ENCODE measurements at places on chromosomes 11 and 22.

DNA sequence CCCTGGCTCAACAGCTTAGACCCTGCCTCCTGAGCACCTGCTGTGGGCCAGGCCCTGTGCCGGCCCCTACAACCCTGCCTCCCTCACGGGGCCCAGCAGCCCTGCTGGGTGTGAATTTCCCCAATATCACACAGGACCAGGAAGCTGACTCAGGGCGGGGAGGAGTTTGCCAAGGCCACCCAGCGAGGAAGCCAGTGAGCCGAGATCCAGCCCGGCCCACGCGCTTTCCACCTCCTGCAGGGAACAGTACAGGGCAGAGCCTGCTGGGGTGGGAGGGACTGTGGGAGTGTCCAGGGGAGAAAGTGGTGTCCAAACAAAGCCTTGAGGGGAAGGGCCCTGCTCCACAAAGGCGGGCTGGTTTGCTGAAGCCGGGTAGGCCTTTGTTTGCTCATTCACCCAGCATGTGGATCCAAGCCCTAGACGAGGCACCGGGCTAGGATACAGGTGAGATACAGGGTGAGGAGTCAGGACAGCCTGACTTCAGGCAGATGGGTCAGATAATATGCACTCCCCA is 26.8 kb downstream of the RPL3 start:
- no peak for DNase-seq

GRCh38 chr22:19955241-19956128 is 13.9 kb upstream of the TXNRD2 start:
- DNase-seq, result no peak

- DNase-seq, result no peak
Observed at GRCh38 chr11:120858740-120859139, 165.2 kb upstream of the TBCEL start.

- no peak for DNase-seq
Observed at GRCh38 chr11:38687008-38687407, 2089.0 kb upstream of the RAG2 start.

DNA sequence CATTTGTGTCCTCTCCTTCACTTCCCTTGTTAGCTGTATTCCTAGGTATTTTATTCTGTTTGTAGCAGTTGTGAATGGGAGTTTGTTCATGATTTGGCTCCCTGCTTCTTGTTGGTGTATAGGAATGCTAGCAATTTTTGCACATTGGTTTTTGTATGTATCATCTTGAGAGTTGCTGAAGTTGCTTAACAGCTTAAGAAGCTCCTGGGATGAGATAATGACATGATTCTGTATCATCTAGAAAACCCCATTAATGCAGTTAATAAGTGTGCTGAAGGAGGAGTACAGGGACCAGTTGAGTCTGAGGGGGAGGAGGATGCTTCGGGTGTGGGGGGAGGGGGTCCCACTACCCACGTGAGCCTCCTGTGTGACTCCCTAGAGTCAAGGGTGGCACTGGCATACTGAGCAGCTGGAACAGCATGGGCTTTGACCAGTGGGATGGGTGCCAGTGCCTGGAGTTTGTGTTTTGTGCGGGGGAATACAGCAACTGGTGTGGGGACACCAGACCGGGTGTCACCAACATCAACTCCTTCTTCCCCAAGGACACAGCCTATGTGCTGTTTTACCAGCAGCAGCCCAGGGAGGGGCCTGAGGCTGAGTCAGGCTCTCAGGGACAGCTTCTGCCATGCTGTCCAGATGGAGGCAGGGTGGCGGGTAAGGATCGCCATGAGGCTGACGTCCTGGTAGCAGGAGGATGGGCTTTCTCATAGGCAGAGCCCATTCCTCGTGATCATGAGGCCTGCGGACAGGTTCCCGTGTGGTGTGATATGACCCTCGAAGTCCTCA is 24.1 kb downstream of the USP35 start:
- DNase-seq, result no peak

DNA sequence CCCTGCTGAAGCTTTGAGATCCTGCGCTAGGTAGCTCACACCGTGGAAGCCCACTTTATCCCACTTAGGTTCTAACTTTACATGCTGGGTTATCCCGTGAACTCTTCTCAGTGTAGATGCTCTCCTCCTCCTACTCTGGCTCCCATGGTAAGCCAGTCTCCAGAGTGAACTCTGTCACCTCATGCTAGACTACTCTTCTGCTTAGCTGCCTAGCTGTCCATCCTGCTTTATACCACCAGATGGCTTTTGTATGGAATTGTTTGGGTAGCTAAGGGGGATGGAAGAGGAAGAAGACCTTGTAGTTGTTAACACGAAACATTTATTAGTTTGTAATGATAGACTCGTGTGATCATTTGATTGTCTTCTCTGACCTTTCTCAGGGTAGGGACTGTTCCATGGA is 46.8 kb downstream of the EMSY start:
- DNase-seq, result no peak

DNA sequence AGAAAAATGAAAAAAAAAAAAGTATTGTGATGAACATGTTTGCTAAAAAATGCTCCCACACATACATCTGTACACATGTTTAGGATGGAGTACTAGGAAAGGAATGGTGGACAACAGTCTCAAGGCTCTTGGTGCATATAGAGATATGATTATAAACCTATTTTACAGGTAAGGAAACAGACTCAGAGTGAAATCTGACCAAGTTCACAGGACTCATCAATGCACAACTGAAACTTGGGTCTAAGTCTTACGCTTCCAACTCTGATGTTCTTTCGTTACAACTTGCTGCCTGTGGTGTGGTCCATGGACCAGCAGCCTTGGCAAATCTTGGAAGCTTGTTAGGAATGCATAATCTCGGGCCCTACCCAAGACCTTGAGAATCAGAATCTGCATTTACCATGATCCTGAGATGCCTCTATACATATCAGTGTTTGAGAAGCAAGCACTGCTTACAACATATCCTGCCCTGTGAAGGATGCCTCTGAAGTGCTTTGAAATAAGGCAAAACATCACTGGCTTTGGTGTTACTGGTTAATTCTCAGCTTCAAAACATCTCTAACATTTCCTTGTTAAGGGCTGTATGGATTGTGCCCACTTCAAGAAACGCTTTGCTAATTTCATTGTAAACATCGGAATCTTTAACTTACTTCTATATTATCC is 39.9 kb upstream of the NUP160 start:
- no peak for DNase-seq

GRCh38 chr11:100889758-100890157 is 202.7 kb downstream of the ARHGAP42 start:
- DNase-seq, result no peak

- no peak for DNase-seq
Observed at GRCh38 chr11:77501758-77502157, 27.9 kb upstream of the PAK1 start.

DNA sequence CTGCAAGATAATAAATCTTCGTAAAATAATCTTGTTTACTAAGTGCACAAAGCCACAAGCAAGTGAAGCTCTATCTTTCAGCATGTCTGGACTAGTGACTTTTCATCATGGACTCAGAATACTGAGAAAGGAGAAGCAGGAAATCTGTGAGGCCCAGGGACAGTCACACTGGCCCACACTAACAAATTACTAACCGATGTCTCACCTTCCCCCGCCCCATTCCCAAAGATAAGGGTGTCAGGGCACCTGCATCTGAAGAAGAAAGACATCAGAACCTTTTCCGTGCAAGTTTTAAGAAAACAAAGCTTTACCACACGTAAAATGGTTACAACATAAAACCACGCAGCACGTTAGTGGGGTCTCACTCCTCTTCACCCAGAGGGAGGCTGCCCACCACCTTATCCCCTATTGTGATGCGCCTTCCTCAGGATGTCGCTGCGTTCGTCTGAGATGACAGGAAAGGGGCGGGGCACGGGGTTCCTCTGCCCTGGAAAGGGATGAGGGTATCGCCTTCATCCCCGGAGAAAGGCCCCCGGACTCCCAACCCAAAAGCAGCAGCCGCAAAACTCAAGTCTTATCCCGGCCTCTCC is 616 bp downstream of the BTBD10 start:
- peak; percentile 18 for DNase-seq

GRCh38 chr11:27648840-27649239 is 51.4 kb downstream of the BDNF start:
- DNase-seq, result no peak

Measured in stimulated activated CD4-positive, alpha-beta T cell treated with anti-CD3 and anti-CD28 coated beads, Interleukin-12 subunit alpha, Interleukin-12 subunit beta, amount 100 ng/mL, for 24 hours (primary cell).